ENCODE measurements at places on chromosomes 13 and 19.
A peak's percentile ranks its signal among the peaks of the same experiment; 100 is the strongest.

DNA sequence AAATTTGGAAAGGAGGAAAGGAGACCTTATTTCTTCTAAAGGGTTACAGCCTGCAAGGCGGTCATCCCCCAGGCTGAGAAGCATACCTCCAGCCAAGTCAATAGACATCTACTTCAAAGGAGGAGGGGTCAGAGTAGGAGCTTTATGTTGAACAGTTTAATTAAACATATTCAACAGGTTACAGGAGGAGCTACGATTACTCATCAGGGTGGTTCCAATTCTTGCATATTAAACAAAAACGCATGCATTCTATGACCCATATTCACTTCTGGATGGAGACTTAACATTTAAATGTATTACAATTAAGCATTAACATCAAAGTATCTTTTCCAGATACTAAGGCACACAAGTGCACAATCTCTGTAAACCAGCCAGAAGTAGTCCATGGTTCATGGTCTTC, 1955.0 kb downstream of the PCDH9 start:
- H3K27me3 ChIP-seq, result no peaks in the 10 kb centered on the region
- DNase-seq, result no peak
- no peaks in the 10 kb centered on the region for H3K36me3 ChIP-seq
- H3K4me3 ChIP-seq, result no peak overlapping the region

GRCh38 chr13:25095851-25096453, at the start of gene PABPC3:
Gene PABPC3 (plus strand): TSS chr13:25096136. CDS start chr13:25096199, 63 bp downstream.
- H3K36me3 ChIP-seq, result no peaks in the 10 kb centered on the region
- no peak within 1 kb of the TSS for H3K4me3 ChIP-seq
- no peak within 1 kb of the TSS for H3K27ac ChIP-seq
- H3K27me3 ChIP-seq, result peaks cover 11% of the 10 kb centered on the region
- no peaks in the 10 kb centered on the region for H3K4me1 ChIP-seq
- DNase-seq, result no peak

DNA sequence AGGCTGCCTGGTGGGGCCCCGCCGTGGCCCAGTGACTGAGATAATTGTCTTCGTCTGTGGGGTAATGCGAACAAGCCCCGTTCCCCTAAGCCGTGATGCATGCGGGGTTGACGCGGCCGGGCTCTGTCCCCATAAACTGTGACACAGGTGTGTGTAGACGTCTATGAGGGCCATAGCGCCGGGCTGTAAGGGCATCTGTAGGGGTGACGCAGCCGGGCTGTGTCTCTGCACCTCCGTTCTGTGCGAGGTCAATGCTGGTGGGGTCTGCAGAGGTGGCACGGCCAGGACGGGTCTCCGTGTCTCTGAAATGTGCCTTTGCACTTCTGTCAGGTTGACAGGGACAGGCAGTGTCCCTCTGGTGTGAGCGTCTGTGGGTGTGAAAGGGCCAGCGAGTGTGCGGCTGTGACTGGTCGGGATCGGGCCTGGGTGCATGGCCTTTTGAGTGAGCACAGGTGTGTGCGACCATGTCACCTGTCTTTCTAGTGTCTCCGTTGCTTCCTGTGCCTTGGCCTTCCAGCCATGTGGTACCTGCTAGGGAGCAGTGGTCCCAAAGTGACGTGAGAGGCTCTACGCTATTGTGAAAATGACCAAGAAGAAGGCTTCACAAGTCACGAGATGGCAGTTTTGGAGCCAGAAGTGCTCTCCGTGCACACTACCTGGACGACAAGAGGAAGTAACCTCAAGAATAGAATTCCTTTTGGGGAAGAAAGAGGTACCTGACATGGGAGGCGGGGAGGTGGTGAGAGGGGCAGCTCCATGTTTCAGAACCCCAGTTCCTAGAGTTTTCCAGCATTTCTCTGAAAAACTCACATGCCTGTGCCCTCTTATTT, 16.4 kb upstream of the ZNF331 start:
- no peaks in the 10 kb centered on the region for H3K36me3 ChIP-seq
- no peaks in the 10 kb centered on the region for H3K27me3 ChIP-seq
- H3K4me3 ChIP-seq, result peak overlapping the region; percentile 55
- DNase-seq, result no peak
- H3K4me1 ChIP-seq, result peaks cover 15% of the 10 kb centered on the region
- H3K27ac ChIP-seq, result peak overlapping the region; percentile 75

- no peak overlapping the region for H3K4me3 ChIP-seq
- no peak for DNase-seq
- H3K36me3 ChIP-seq, result no peaks in the 10 kb centered on the region
- no peaks in the 10 kb centered on the region for H3K27me3 ChIP-seq
- no peak overlapping the region for H3K27ac ChIP-seq
- no peaks in the 10 kb centered on the region for H3K4me1 ChIP-seq
Measured at GRCh38 chr19:2788237-2788636, 2.9 kb downstream of the THOP1 start.

DNA sequence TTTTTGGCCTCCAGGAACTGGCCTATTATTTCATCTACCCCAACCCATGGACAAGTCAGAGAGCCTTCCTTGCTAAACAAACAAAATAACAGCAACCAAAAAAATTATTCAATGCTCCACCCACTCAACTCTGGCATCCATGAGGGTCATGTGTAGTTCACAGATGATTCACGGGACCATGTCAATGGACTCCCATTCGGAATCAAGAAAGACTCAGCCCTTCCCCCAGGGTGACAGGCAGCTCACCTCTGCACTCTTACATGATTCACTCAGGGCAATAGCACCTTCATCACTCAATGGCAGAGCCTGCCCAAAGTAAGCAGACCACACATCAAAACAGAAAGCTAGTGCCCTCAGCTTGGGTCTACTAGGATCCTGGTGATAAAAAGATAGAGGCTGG, 14.3 kb upstream of the SCEL start:
- H3K27ac ChIP-seq, result no peak overlapping the region
- DNase-seq, result no peak
- H3K4me3 ChIP-seq, result no peak overlapping the region
- H3K27me3 ChIP-seq, result no peaks in the 10 kb centered on the region
- H3K4me1 ChIP-seq, result no peaks in the 10 kb centered on the region

DNA sequence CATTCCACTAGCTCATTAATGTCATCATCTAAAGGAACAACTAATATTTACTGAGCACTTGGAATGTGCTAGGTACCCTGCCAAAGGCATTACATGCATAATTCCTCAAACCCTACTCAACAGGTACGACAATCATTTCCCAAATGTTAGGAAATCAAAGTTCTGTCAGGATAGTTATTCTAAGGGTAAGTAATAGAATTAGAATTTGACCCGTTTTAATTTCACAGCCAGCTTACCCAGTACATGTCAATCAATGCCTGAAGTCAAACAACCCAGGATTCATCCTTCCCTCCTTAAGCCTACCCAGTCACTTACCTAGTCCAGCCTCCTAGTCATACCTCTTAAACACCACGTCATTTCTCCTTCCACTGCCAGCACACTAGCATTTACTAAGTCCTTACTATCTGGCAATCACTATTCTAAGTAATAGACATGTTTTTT, 2.4 kb downstream of the LNX2 start:
- DNase-seq, result no peak
- no peaks in the 10 kb centered on the region for H3K36me3 ChIP-seq
- H3K4me1 ChIP-seq, result peaks cover 8% of the 10 kb centered on the region
- H3K4me3 ChIP-seq, result no peak overlapping the region
- no peak overlapping the region for H3K27ac ChIP-seq
- no peaks in the 10 kb centered on the region for H3K27me3 ChIP-seq

DNA sequence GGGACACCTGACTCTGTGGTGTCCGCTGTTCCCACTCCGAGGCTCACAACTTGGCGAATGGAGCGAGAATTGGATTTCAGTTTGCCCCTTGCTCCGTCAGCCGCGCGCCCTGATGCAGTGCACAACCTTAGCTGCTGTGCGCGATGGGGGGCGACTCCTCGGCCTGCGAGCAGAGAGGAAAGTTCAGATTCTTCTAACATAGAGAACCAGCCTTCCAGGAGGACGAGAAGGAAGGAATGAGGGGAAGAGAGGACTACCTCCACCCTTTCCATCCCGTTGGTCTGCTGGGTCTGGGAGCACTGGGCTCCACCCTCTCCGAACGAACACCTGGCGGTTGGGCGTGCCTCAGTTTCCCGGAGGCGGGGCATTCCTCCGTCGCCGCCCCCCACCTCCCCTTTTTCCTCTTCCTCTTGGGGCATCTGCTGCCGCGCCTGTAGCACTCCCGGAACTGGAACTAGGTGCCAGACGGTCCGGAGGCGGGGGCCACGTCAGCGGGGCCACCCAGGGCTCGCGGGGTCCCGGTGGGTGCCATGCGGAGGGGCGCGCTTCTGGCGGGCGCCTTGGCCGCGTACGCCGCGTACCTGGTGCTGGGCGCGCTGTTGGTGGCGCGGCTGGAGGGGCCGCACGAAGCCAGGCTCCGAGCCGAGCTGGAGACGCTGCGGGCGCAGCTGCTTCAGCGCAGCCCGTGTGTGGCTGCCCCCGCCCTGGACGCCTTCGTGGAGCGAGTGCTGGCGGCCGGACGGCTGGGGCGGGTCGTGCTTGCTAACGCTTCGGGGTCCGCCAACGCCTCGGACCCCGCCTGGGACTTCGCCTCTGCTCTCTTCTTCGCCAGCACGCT, at the start of gene KCNK6:
Gene KCNK6 (plus strand): TSS at position 425 of the 838 bp plus-strand sequence. CDS start 106 bp downstream, at position 531.
- H3K36me3 ChIP-seq, result no peaks in the 10 kb centered on the region
- peak within 1 kb of the TSS; percentile 73 for H3K4me3 ChIP-seq
- peak within 1 kb of the TSS; percentile 81 for H3K27ac ChIP-seq
- H3K27me3 ChIP-seq, result no peaks in the 10 kb centered on the region

DNA sequence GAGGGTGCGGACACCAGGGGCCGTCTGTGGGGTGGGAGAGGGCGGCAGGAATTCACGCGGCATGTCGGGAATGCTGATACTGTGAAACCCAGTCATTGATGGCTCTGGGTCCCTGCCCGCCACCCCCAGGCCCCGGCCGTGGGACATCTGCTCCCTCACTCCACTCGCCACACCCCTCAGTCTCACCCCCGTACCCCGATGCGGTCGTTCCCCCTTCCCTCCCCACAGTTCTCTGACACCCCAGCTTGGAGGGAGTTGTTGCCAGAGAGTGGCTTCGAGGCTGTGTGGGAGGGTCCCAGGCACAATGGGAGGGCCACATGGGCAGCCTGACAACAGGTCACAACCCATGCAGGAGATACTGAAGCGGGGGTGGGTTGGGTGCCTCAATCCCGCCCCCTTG, 1.8 kb downstream of the MAG start:
- DNase-seq, result no peak
- H3K4me3 ChIP-seq, result no peak overlapping the region
- H3K36me3 ChIP-seq, result no peaks in the 10 kb centered on the region
- H3K27me3 ChIP-seq, result peaks cover 77% of the 10 kb centered on the region
- H3K4me1 ChIP-seq, result no peaks in the 10 kb centered on the region

GRCh38 chr13:73879346-73880015, 254.7 kb downstream of the KLF12 start:
- DNase-seq, result no peak
- H3K4me3 ChIP-seq, result no peak overlapping the region
- H3K27ac ChIP-seq, result no peak overlapping the region
- no peaks in the 10 kb centered on the region for H3K36me3 ChIP-seq
- no peaks in the 10 kb centered on the region for H3K4me1 ChIP-seq
- H3K27me3 ChIP-seq, result no peaks in the 10 kb centered on the region

GRCh38 chr13:28012896-28013295, 24.4 kb upstream of the URAD start:
- H3K4me3 ChIP-seq, result no peak overlapping the region
- no peaks in the 10 kb centered on the region for H3K4me1 ChIP-seq
- no peaks in the 10 kb centered on the region for H3K27me3 ChIP-seq
- H3K36me3 ChIP-seq, result no peaks in the 10 kb centered on the region
- DNase-seq, result no peak
- no peak overlapping the region for H3K27ac ChIP-seq

DNA sequence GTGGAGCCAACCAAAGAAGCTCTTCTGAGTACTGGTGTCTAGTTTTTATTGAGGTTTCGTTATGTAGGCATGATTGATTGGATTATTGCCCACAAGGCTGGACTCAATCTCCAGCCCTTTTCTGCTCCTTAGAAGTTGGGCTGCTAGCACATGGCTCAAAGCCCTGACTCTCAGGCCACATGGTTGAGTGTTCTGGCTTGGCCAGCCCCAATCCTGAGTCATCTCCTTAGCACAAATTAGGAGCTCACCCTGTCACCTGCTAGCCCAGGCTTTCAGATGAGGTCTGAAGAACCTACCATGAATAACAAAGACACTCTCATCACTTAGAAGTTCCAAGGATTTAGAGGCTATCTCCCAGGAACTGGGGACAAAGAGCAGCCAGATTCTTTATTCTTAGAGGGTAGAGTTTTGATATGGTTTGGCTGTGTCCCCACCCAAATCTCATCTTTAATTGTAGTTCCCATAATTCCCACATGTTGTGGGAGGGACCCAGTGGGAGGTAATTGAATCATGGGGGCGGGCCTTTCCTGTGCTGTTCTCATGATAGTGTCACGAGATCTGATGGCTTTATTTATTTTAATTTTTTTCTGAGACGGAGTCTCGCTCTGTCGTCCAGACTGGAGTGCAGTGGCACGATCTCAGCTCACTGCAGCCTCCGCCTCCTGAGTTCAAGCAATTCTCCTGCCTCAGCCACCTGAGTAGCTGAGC, 11.3 kb downstream of the DPY19L3 start:
- DNase-seq, result no peak
- no peak overlapping the region for H3K27ac ChIP-seq
- no peak overlapping the region for H3K4me3 ChIP-seq
- H3K27me3 ChIP-seq, result no peaks in the 10 kb centered on the region

GRCh38 chr19:15212711-15213110, 11.9 kb upstream of the NOTCH3 start:
- H3K27me3 ChIP-seq, result no peaks in the 10 kb centered on the region
- DNase-seq, result no peak
- H3K27ac ChIP-seq, result peak overlapping the region; percentile 84
- H3K36me3 ChIP-seq, result no peaks in the 10 kb centered on the region
- H3K4me3 ChIP-seq, result no peak overlapping the region

DNA sequence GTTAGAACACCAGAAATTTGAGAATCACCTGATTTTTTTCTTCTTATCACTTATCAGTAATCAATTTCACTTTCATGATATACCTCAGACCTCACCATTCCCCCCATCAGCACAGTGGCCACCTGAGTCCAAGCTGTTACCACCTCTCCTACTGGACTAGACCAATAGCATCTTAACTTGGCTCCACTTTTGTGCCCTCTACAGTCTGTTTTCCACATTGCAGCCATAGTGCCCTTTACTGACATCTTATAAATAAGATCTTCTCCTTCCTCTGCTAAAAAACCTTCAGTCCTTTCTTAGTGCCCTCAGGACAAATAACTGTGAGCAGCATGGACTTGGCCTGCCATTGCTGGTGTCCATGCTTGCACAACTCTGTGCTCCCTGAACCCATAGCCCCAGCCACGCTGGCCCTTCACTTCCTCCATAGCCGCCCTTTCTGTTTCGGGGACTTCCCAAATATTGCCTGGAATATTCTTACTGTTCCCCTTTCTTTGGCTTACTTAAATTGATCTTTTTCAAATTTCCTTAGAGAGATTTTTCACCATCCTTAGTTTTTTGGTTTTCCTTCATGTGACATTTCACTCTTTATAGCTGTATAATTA, 380.8 kb downstream of the LMO7 start:
- no peak overlapping the region for H3K4me3 ChIP-seq
- no peaks in the 10 kb centered on the region for H3K27me3 ChIP-seq
- peaks cover 9% of the 10 kb centered on the region for H3K4me1 ChIP-seq
- H3K36me3 ChIP-seq, result no peaks in the 10 kb centered on the region
